ENCODE measurements at places on chromosomes 4 and X.

GRCh38 chr4:41853973-41854372 lies 81.3 kb upstream of the TMEM33 start:
- DNase-seq, result no peak

- no peak for DNase-seq
These were observed 49.9 kb downstream of the DOCK11 start for GRCh38 chrX:118545510-118545909.

DNA sequence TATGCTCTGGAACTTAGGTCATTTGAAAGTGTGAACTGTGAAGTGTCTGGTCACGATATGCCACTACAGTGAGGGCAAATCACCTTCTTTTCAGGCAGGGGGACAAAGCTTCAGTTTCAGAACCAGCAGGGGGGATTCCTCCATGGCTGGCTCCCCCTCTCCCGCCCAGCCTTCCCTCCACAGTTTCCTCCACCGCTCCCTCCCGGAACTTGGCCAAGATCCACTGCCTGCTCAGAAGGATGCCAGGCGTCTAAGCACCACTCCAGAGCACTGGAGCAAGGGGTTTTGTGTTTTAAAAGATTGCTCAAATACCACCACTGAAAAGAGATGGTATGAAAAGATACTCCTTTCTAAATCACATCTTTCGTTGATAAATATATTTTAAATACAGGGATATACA lies 126.9 kb downstream of the ELOVL6 start:
- DNase-seq, result no peak

- DNase-seq, result no peak
These were observed 357.5 kb upstream of the SMIM31 start for GRCh38 chr4:164396439-164396838.

DNA sequence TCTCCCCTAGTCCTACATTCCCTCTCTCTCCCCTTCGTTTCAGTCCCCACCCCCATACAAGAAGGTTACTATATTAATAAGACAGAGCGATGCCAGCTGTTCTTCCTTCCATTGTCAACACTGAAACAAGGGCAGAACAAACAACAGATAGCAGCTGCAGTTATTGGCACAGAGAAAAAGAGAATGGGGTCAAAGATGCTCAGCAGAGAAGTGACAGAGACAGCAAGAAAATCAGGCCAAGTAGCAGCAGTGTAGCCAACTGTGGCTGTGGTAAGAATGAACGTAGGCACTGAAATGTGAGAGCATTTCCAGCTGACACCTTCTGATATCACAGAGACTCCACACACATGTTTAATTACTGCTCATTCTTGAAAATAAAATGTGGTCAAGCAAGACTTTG lies 641.8 kb downstream of the FSTL5 start:
- no peak for DNase-seq

- DNase-seq, result no peak
These were observed 23.6 kb upstream of the CBR4 start for GRCh38 chr4:169033660-169034059.

Measured in coronary artery (tissue), 2 donors.